ENCODE measurements at places on chromosomes 4 and X.

DNA sequence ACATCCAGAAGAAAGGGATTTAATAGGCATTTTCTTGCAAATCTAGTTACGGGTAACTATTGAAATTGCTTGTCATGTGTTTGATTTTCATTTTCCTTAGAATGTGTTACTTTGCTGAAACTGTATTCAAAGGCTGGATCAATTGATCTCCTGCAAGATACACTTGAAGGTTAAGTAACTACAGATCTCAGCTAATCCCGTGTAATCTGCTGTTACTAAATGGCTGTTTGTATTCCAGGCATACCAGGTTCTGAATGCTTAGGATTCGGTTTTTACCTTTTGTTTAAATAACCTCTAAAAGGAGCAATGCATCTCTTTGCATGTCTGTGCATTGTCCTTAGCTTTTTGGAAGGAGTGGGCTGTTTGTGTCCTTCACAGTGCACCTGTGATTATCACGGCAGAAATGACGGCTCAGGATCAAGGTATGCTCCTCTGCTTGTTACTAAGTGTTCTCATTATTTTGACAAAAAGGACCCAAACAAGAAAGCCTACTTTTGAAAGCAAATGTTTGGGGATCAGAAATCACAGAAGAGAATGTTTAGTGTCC lies at the start of gene LRIT3:
LRIT3 (plus strand) TSS at position 212 of the 547 bp plus-strand sequence; CDS start at position 307, 95 bp downstream.
- no peak for DNase-seq

- no peak for DNase-seq
Observed at GRCh38 chr4:105306158-105306781, 159.6 kb downstream of the TET2 start.

DNA sequence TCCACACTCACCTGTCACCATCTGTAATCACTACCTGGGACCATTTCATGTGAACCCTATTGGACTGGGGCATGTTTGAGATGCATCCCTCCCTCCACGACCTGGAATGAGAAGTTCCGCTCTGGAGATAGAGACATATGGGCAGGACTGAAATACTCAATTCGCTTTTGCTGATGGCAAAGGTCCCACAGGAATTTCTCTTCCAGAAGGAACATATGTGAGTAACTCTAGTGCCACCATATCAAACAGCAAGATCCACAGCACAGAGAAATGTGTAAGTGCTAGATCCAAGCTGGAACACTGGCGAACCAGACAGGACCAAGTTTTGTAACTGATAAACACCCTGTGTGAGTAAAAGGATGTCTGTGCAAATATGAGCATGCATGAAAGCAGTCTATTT lies 43.9 kb downstream of the SEL1L3 start:
- no peak for DNase-seq

DNA sequence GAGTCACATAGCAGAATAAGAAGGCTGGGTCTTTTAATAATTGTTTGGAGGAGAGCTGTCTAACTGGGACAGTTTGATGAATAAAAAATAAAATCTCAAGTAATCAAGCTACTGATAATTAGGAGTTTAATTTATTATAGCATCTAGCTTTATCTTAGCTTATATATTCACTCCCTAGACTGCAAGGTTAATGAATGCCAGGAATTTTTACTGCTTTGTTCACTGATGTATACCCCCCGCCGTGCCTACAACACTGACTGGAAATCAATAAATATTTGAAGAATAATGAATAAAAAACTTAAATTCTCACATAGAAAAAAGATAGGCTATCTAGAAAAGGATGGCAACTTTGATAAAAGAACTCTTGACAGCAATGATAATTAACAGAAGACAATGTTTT lies 59.7 kb downstream of the IQCM start:
- no peak for DNase-seq

DNA sequence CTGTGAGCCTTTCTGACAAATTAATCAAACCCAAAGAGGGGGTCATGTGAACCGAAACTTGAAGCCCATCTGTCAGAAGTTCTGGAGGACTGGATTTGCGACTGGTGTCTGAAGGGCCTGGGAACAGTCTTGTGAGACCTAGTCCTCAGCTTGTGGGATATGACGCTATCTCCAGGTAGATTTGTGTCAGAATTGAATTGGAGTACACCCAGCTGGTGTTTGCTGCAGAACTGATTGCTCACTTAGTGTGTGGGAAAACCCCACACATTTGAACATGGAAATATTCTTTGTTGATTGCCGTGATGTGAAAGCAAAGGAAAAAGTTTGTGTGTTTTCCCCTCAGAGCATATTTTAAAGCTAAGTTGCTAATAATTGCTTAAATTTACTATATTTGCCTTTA lies 30.3 kb upstream of the TMSB15B start:
- DNase-seq = no peak

DNA sequence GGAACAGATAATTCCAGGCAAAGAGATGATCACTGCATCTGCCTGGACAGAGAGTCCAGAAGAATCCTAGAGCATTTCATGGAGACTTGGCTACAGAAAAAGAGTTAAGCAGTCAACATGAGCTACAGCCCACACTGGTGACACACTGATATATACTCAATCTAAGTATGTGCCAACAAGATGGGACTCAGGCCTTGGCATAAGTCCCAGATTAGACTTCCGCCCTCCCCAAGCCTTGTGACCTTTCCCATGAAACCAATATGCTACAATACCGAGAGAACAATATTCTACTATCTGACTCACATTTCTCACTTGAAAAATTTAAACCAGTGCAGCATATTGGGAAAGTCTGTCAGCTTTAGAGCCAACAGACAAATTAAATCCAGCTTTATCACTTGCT lies 65.7 kb upstream of the SLITRK2 start:
- DNase-seq = no peak

- DNase-seq = no peak
Observed at GRCh38 chr4:10179957-10180602, 63.5 kb upstream of the WDR1 start.

- DNase-seq = peak; percentile 51
Observed at GRCh38 chr4:102828497-102828808, 1.1 kb upstream of the UBE2D3 start.

GRCh38 chrX:18825375-18825774 lies 117.9 kb downstream of the PPEF1 start:
- DNase-seq = no peak

GRCh38 chr4:24677909-24678308 lies 93.6 kb upstream of the DHX15 start:
- DNase-seq = no peak

GRCh38 chr4:155392481-155393184 lies 15.9 kb upstream of the MAP9 start:
- DNase-seq = no peak

- DNase-seq = no peak
Observed at GRCh38 chr4:176584031-176584606, 208.6 kb downstream of the VEGFC start.

DNA sequence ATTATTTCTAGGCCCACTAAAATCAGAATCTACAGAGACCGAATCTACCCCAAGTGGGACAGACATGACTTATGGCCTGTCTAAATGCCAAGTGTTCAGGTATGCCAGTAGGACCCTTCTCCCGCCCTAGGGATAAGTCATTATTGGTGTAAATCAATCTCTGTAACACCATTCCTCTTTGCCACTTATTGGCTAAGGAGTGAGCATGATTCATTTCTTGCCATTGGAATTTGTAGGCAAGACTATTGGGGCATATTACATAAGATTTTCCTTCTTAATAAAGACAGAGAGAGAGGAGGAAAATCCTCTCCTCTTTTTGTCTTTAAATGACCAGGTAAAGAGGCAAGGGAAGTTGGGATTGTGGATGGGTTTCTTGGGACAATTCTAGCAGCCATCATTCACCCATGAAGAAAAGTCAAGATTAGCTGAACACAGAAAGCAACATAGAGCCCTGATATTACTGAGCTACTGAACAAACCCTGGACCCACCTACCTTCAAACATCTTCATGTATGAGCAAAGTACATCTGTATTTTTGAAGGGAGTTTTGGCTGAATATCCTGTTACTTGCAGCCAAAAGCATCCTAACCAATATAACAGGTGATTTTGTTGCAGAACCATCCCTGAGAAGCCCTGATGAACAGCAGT lies 2.6 kb downstream of the SLC9B2 start:
- DNase-seq = no peak

DNA sequence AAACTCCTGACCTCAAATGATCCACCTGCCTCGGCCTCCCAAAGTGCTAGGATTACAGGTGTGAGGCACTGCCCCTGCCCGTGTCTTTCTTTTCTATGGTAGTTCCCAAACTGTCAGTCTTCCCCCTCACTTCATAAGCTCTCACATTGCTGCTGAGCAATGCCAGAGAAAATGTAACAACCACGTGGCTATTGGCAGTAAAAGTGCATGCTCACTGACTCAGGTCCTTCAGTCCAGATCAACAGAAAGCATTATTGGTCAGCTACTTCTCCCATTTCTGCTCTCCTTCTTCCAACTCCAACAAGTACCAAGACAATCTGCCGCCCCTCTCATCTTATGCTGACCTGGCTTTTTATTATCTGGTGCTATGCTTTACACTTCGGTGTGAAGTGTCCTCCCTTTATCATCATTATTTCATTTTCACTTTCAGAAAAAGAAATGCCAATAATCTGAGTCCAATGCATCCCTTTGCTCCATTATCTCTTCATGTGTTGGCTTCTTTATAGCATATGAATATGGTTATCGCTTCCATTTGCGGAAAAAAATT lies 133.8 kb upstream of the UGT8 start:
- no peak for DNase-seq

GRCh38 chr4:182577411-182577810 lies 334.2 kb downstream of the TENM3 start:
- DNase-seq = no peak

GRCh38 chr4:165190591-165191347 lies 16.6 kb upstream of the KLHL2 start:
- no peak for DNase-seq

DNA sequence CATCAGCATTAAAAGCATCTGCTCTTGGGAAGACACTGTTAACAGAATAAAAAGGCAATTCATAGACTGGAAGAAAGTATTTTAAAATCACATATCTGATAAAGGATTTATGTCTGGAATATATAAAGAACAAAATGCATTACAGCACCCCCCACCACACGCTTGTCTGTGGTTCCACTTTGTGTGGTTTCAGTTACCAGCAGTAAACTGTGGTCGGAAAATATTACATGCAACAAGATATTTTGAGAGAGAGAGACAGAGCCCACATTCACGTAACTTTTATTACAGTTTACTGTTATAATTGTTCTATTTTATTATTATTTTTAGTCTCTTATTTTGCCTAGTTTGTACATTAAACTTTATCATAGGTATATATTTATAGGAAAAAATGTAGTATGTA lies 21.2 kb upstream of the PDE6B start:
- DNase-seq = no peak

GRCh38 chr4:82639971-82640370 lies 78.2 kb upstream of the TMEM150C start:
- DNase-seq = no peak

- DNase-seq = no peak
Observed at GRCh38 chr4:142100941-142101340, 464.6 kb downstream of the IL15 start.

DNA sequence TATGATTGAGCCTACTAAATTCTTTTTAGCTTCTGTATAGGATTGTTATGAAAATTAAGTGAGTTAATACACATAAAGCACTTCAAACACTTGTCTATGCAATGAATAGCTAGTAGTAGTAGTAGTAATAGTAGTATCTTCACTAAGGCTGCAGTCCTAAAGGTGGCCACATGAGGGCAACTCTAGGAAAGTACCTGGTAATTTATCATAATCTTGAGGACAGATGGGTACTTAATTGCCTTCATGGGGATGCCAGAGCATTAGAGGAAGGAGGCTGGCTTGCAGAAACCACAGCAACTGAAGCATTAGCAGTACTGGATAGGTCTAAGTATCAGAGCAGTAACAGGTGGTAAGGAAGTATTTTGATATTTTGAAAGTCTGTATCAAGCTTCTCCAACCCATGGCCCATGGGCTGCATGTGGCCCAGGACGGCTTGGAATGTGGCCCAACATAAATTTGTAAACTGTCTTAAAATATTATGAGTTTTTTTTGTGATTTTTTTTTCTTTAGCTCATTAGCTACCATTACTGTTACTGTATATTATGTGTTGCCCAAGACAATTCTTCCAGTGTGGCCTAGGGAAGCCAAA lies 17.3 kb downstream of the NIPAL1 start:
- peak; percentile 75 for DNase-seq

DNA sequence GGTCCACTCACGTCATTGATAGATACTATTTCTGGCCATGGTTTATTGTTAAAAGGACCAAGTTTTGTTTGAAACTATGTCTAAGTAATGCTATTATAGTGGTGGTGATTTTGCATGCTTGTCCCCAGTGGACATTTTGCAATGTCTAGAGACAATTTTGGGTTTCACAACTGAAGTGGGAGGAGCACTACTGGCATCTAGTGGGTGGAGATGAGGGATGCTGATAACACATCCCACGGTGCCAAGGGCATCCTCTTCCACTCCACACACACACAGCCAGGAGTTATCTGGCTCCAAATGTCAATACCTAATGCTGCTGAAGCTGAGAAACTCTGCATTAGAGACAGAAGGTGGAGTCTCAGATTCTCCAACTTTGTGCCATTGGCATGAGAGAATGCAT lies 131.2 kb downstream of the FRMPD4 start:
- DNase-seq = no peak

DNA sequence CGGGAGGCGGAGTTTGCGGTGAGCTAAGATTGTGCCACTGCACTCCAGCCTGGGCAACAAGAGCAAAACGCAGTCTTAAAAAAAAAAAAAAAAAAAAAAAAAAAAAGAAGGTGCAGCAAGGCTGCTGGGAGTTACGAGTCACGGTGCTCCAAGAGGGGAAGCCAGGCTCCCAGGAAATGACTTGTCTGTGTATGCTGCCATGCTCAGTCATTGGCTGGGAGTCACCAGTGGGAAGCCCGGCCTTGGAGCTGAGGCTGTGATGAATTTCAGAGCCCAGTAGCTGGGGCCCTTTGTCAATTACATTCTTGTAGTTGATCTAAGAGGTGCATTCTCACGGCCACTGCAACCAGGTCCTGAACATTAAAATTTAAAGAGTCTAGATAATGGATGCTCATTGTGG lies 1105.1 kb upstream of the TENM3 start:
- no peak for DNase-seq

DNA sequence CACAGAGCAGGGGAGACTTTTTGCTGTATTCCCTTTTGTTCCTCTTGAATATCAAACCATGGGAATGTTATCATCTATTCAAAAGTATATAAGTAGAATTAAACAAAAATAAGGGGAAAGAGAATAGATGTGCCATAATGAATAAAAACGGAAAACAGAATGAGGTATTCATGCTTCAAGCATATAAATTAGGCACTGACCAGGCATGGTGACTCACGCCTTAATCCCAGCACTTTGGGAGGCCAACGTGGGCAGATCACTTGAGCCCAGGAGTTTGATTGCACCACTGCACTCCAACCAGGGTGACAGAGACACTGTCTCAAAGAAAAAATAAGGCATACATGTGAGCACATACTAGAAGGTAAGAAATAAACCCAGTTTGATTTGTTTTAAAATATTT lies 16.3 kb upstream of the NEUROG2 start:
- DNase-seq = no peak

GRCh38 chr4:150006197-150006596 lies 72.0 kb upstream of the DCLK2 start:
- no peak for DNase-seq

DNA sequence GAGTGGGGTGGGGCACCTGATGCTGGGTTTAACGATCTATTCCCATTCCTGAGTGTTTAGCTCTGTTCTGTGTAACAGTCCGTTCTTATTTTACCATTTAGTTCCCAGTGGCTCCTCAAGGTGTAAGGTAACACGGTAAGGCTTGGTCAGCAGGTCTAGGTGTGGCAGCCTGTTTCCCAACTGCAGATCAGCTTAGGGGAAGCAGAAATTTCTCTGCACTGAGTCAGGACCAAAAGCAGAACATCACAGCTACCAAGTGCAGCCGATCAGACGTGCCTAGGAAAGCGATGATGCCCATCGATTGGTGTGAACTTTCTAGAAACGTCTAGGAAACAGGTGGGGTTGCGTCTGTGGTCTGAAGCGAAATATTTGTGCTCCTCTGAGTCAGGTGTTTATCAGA lies 240.1 kb downstream of the STIM2 start:
- no peak for DNase-seq

Measured in Kasumi-1 (cell line).